ENCODE measurements at places on chromosomes 6 and 20.

GRCh38 chr6:83126807-83127206 is 59.3 kb downstream of the DOP1A start:
- no peak for DNase-seq

- DNase-seq, result no peak
Observed at GRCh38 chr6:151043944-151044343, 178.4 kb downstream of the MTHFD1L start.

DNA sequence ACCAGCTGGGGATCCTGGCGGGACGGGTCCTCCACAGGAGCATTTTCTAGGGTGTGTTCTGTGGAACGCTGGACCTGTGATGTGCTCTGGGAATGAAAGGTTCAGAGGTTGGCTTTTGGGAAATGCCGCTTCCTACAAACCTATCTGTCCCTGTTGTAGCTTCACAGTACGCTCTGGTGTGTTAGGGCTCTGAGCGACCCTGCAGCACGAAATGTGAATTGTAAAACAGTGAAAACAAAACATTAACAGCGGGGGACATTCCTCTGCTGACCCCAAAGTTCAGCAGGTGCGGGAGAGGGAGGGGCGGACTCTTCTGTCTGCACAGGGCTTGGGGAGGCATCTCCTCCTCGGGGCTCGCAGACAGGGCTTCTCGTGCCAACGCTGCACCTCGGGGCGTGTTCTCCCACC is 155.9 kb downstream of the NRN1 start:
- no peak for DNase-seq

DNA sequence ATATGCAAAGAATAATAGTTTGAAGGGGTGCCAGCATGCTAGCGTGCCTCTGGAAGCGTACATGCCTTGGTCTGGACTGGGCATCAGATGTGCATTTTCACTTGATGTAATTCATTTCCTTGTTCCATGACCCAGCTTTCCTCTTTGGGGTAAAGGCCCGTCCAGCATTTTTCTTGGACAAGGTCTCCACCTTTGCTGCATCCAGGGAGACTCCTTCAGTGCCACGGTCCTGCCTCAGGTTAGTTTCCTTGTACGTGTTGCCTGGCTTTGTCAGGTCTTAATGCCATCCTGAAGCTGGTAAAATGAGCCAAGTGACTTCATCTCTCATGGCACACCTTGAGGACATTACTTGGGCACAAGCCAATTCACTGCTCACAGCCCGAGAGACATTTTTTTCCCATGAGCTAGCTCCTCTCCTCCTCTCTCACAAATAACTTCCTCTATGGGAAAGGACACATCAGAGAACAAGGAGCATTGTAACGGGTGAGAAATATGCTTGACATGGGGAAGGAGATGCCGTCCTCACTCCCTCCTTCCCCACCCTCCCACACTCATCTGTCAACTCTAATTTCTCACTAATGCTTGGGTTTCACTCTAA is 23.9 kb downstream of the EDN1 start:
- no peak for DNase-seq

DNA sequence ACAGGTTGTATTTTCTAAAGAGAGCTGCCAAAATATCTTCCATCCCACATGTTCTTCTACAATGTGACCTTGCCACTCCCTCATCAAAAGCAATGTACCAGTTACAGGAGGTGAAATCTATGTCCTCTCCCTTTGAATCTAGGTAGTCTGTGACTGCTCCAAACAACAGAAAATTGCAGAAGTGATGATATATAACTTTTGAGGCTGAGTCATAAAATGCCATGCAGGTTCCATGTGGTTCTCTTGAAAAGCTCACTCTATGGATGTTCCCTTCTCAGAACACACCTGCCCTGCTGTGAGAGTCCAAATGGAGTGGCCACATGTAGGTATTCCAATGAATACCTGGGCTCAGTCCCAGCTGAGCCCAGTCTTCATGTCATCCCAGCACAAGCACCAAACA is 16.9 kb upstream of the PHIP start:
- no peak for DNase-seq

- no peak for DNase-seq
Observed at GRCh38 chr6:25006565-25007001, 70.8 kb upstream of the RIPOR2 start.

DNA sequence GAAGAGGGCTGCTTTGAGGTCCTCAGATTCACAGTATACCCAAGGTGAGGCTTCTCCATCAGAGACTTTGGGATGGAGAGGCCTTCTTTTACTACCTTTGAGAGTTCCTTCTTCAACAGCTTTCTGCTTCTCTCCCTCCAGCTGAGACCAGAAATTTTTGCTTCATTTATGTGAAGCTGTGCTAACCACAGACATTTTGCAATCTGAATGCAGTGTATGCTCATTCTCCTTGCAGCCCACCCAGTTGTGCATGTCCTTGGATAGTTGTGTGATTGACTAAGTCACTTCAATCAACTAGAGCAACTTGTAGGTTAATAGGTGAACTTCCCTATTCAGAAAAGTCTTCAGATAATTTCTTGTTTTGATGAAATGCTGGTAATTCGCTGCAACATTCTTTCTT is 20.1 kb downstream of the DCBLD1 start:
- DNase-seq, result no peak

GRCh38 chr20:48031122-48031521 is 245.8 kb upstream of the SULF2 start:
- DNase-seq, result no peak

DNA sequence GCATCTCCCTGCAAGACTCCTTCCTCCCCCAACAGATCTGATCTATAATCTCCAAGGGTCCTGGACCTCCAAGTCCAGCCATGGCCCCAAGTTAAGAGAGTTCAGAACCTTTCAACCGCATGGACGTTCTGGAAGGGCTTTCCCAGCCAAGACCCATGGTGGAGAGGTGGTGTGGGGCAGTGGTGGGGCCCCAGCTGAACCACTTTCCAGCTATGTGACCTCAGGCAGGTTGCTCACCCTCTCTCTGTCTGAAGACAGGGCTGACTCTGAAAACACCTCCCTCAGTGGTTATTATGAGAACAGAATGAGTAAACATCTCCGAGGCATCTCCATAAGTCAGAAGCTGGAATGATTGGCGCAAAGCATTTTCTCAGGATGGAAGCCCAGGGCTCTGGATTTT is 887 bp downstream of the CLPS start:
- no peak for DNase-seq

DNA sequence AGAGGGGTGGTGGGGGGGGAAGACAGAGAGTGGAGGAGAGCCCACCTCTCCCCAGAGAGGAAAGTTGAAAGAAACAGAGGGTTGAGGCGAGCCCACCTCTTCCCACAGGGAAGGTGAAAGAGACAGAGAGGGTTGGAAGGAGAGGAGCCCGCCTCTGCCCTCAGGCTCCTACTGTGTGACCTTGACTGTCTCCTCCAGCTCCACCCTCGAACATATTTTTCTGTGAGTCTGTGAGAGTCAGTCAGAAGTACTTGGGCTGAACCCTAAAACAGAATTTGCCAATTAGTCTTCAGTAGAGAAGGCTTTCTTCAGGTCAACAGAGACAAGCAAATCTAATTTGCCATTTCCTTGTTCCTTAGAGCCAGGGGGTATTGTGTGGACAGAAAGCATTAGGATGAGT is 153.7 kb upstream of the SNX9 start:
- no peak for DNase-seq

DNA sequence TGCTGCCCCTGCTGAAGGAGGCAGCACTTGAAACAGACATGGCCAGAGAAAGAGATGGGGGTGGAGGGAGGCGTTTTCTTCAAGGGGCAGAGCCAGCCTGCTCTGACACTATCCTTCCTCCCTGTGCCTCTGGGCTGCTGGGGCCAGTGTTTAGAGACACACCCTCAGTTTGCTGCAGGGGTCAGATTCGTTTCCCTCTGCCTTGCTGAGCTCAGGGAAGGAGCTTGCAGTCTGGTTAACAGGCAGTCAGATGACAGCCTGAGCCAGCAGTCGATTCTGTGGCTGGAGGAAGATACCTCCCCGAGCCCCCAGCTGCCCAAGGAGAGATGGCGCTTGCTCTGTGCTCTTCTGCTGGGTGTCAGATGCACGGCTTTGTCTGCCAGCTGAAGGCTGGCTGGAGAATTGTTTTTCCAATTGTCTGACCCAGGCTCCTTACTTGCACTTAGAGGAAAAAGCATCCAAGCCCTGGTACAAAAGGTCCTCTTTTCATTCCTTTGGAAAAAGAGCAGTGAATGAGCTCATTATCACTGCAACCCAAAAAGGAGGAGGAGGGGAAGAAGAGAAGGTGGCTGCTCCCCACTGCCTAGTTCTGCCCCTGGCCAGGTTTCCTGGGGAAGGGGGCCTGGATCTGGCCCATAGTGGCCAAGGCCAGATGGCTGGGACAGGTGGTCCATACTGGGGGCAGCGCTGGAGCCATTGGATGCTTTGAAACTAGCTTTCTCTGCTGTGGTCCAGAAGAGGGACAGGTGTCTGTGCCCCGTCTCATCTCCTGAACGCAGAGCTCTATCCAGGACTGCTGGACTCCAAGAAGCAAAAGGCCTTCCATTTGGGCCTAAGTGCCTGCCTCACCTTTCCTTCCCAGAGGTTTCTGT is 88.2 kb downstream of the TCP11 start:
- DNase-seq, result no peak

DNA sequence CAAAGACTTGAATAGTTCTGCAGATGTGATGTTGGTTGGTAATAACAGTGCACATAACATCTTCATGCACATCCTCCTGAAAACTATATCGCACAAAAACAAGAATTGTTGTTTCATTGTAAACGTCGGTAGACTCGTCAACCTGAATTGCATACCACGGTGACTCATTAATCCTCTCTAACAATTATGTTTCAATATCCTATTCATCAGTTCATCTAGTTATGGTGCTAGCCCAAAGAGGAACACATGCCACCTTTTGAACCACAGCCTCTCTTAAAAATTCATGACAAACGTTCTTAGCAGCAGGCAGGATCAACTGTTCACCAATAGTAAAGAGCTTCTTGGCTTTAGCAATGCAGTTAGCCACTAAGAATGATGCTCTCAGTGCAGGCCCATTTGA is 25.0 kb downstream of the CRYBG1 start:
- DNase-seq, result no peak

DNA sequence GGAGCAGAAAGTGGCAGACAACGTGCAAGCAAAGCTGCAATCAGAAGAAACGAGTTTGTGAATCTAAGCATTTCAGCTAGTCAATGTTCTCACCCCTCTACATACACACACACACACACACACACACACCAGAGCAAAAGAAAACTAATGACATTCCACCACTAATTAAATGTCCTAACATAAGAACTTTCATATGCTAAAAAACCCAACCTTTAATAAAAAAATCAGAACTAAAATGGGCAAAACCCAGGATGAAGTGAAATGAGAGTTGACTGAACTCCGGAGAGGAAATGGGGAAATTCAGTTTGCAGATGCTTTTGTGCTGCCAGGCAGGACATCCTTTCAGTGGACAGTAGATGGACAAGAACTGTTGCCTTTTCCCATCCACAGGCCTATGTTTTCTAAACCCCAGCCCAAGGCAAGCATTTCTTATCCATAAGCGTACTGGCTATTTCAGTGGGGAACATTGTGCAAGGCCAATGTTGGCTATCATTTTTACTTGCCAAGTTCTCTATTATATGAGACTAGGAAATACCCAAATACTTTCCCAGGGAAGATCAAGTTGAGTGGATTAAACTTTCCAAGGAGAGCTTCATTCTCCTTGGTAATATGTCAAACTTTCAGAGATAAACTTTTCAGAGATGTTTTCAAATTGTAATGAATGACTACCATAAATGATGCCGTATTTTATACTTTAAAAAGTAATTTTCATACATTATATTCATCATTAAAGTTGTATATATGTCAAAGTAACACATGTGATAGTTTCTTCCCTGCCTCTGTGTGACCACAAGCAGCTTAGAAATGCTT is 27.3 kb downstream of the RIN2 start:
- DNase-seq, result no peak

- DNase-seq, result no peak
Observed at GRCh38 chr6:16766043-16766536, 4.8 kb upstream of the ATXN1 start.

Data from NCI-H187 treated with DMSO at 0.1 percent for 48 hours (cell line).